ENCODE measurements at places on chromosomes 3 and 15.

GRCh38 chr15:66112388-66112787, 141.2 kb downstream of the MEGF11 start:
- DNase-seq, result no peak

- DNase-seq, result no peak
Observed at GRCh38 chr3:88434001-88434400, 284.2 kb downstream of the C3orf38 start.

DNA sequence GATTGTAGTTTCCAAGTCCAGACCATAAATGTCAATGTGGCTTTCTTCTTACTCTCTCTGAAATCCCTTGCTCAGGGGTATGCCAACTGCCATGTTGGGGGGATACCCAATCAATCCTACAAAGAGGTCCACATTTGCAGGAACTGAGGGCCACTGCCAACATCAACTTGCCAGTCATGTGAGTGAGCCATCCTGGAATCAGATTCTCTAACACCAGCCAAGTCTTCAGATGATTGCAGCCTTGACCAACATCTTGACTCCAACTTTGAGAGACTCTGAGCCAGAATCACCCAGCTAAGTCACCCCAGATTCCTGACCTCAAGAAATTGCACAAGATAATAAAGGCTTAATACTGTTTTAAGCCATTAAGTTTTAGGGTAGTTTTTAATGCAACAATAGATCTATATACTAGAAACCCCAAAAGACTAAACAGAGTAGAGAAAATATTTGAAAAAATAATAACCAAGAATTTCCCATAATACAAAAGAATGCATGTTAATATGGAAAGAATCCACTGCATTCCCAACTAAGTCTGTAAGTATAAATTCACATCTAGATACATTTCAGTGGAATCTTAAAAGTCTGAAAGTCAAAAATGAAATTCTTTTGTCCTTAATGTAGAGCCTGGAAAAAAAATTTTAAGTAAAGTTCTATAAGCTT, 22.4 kb downstream of the ISG20 start:
- no peak for DNase-seq

- no peak for DNase-seq
Observed at GRCh38 chr3:23633261-23633960, 172.3 kb upstream of the UBE2E1 start.

DNA sequence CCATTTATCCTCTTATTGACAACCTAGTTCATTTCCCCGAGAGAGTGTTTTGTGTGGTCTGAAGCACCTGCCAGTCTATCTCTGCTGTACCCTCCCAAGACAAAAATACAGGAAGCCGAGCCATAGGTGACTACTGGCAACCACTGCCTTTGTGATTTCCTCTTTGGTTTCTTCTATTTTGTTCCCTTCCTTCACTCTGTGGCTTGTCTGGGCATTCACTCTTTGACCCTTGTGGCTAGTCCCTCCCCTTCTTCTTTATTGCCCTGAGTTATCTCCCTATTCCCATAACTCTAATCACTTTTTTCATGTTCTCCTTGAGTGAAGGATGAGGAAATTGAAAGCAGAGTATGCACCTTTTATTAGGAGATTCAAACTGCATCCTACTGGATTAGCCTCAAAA, at the start of gene ADGRG7:
Gene ADGRG7, plus strand, starts transcription at position 297 of the 400 bp plus-strand sequence. CDS start 256 bp downstream, outside the sequence.
- DNase-seq, result no peak

GRCh38 chr15:83290236-83290635, 5.8 kb upstream of the BNC1 start:
- DNase-seq, result no peak

GRCh38 chr3:115709093-115709492, 85.8 kb downstream of the GAP43 start:
- no peak for DNase-seq

DNA sequence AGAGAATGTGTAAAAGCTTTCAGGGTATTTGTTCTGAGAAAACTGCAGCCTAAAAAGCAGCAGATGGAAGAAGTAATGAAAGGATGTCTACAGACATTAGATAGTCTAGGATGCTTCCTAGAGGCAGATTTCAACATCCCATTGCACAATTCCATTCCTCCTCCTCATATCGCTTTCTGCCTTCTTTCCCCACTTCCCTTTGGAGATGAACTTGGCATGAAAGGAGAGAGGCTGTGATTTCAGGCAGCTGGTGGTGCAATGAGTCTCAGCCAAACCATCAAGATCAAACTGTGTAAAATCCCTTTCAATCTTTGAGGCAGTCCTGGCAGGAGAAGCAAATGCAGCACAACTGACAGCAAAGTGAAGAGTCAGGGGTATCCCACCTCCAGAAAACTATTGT, 438.7 kb upstream of the KCNMB2 start:
- DNase-seq, result no peak

DNA sequence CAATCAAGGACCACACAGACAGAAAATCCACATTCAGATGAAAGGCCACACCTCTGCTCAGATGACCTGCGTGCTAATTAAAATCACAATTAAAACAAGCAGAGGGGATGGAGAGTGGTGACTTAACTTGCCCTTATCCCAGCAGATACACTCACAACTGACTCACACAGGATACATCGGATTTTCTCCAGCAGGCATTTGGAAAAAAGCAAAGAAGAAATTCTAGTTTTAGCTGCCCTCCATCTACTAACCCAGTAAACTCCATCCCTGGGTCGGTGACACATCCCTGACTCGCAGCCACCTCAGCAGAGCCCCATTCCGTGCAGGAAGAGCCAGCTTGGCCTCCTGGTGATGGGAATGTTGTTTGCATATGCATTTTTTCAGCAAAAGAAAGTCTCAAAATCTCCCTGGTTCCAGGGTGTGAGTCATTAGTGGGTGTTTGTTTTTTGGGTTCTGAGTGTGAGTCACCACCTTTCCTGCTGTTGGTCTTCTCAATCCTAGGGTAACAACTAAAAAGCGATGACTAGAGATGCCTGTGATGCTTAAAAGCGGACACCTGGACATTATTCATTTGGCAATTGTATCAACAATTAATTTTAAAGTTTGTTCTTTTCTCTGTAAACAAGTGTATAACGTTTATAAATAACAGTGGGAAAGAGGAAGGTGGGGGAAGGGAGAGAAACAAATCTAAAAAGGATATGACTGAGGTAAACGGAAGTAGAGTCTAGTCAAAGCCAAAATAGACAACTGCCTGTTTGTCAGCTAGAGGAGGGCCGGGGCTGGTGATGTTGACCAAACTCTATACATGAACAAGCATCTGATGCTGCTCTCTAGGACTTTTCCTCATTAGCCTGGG, 49.8 kb upstream of the SLC4A7 start:
- DNase-seq, result peak; percentile 5

DNA sequence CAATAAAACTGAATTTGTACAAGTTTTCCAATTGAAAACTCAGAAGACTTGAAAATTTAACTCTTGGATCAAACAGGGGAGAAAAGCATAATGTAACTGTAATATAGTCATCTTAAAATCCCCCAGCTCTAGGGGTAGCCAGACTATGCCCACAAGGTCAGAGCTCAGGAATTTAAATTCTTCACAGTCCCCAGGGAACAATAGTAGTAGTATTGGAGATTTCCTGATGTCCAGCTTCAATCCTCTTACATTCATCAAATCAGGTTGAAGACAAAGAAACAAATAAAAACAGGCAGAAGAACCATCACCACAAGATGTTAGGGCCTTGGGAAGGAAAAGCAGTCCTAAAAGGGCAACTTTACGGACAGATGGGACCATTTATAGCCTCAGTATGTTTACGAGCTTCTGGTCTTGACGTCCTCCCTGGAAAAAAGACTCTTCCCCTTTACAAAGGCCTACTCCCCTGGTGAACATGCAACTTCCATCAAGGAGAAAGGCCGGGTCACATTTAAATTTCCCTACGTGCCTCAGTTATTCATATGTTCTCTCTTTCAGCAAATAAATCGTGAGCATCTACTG, 96.8 kb downstream of the PLCH1 start:
- DNase-seq, result no peak

DNA sequence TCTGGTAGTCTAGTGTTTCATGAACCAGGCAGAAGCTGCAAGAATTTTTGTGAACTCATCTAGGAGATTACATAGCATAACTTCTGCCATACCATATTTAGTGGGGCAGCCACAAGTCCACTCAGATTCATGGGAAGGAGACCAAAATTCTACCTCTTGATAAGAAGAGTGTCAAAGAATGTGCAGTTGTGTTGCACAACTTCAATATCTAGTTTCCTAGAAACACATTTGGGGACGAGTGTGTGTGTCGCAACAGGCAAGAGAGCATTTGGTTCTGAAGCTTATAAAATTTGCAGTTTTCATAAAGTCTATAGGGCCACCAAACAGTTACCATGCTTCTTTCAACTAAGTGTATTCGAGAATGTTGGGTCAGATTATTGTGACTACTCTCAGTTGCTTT, 115.3 kb downstream of the KCNH8 start:
- no peak for DNase-seq

- no peak for DNase-seq
Observed at GRCh38 chr3:138406606-138407005, 27.8 kb upstream of the ESYT3 start.

DNA sequence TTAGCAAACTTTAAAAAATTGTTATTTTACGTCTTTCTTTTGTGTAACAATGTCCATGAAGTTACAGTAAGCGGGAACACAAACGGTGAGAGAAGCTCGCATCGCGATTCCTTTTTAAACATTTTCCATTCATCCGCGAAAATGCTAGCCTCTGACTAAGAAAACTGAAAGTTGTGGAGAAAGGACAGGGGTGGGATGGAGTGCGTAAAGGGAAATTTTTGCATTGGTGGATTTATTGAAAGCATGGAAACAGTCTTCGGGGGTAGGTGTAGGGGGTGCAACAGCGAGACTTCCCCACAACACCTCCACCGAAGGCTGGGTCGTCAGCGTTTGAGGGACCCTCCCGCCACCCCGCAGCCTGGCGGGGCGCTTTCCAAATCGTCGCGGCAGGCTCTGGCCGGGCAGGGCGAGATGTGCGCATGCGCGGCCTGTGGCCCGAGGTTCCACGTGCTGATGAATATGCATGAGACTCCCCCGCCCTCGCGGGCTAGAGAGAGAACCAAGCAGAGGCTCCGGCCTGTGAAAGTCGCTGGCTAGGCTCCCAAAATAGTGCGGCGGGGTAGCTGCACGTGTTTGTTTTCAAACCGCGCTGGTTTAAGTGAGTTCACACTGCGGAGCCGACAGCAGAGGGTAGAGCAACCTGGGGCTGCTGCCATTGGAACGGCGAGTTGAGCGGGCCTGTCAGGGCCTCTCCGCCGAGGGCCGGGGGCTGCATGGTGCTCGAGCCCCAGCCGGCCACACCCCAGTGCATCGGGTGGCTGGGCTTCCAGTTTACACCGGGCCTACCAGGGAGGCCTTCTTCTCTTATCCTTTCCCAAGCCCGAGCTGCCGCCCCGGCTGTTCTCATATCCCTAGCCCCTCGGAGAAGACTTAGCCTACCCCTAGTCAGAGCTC, 9.9 kb downstream of the ZIC1 start:
- DNase-seq, result no peak

GRCh38 chr3:165713479-165713878, 123.7 kb downstream of the BCHE start:
- DNase-seq, result no peak

- DNase-seq, result no peak
Observed at GRCh38 chr15:73941044-73941443, 14.8 kb downstream of the LOXL1 start.

GRCh38 chr15:60340207-60340921, 57.4 kb downstream of the ANXA2 start:
- no peak for DNase-seq

GRCh38 chr15:75738014-75738646, 25.5 kb upstream of the CSPG4 start:
- no peak for DNase-seq

DNA sequence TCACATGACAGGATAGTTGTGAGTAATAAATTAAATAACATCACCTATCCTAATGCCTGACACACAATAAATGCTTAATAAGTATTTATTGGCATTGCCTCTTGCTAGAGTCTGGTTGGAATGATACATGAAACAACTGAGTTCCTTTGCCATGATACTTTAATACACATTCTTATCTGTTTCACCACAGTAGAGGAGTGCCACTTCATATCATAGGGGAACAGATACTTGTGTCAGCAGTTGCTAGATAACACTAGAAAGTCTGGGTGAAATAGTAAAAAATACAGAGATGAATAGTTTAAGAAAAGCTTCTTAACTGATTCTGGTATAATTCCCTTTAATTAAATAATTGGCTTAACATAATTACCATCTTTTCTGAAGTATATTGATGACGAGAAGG, 380.0 kb upstream of the GOLIM4 start:
- no peak for DNase-seq

DNA sequence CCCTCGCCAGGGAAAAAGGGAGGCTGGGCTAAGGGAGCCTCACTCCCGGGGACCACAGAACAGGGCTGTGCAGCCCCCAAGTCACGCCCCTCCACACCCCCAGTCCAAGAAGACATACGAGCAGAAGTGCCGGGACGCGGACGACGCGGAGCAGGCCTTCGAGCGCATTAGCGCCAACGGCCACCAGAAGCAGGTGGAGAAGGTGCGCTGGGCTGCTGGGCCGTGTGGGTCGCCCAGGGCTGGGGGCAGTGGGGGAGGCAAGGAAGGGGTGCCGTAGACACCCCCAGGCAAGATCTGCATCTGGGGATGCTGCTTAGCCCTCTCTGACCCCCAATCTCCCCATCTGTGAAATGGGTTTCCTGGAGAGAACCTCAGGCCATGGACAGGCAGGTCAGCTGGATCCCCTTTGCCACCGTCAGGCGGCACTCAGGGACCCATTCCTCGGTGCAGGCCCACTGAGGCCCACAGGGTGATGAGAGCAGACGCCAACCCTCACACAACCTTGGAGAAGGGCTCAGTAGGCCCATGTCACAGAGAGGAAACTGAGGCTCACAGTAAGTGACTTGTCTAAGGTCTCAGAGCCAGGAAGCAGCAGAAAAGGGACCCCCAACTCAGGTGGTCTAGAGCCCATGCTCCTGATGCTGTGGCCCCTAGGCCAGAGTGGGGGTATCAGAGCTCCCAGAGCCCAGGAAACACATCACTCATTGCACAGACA, 33.7 kb downstream of the PSTPIP1 start:
- no peak for DNase-seq

DNA sequence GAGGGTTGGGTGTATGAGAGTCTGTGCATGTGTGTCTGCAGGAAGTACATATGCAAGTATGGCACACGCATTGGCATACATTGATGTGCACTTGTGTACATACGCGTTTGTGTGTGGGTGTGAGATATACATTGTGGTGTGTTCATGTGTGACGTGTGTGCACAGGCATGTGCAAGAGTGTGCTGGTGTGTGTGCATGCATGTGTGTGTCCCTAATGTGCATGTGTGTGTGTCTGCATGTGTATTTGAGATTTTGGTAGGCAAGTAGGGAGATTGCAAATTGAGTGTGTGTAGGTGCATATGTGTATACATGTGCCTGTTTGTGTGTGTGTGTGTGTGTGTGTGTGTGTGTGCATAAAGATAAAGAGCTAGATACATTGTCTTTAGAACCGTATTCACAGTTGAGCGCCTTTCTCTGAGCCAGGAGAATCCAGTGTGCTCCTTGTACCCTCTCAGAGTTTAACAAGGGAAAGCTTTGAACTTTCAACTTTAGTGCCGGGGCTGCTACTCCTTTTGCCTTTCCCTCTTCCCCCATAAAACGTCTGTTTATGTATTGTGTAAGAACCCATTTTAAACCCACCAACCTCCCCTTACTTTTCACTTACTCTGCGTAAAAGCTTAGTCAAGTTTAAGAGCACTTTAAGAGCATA, 152.4 kb upstream of the CHL1 start:
- DNase-seq, result no peak

- DNase-seq, result no peak
Observed at GRCh38 chr3:132351222-132351806, 34.1 kb downstream of the ACP3 start.

Measured in stimulated activated CD4-positive, alpha-beta T cell treated with anti-CD3 and anti-CD28 coated beads, TNF-alpha, amount 100 ng/mL, for 1 hour (primary cell).